NCI-H524 (cell line): ENCODE measurements at places on chromosomes 1 and 21.

- DNase-seq, result no peak
Observed at GRCh38 chr21:45830720-45831366, 150.7 kb upstream of the COL6A1 start.

DNA sequence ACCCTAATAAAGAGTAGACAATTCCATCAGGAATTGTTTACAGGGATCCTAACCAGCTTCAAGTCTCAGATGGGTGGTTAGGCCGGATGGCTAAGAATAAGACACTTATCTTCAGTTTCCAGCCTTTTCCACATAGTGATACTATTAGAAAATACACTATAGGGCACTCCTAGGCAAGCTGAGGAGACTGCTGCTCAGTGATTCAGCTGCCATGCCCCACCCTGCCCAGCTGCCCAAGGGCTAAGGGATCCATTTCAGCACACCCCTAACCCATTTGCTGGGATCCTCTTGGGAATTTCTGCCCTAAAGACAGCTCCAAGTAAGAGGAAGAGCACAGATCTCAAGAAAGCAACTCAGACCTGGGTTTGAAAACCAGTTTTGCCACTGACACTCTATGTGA is 31.9 kb downstream of the PLPP3 start:
- DNase-seq, result no peak

DNA sequence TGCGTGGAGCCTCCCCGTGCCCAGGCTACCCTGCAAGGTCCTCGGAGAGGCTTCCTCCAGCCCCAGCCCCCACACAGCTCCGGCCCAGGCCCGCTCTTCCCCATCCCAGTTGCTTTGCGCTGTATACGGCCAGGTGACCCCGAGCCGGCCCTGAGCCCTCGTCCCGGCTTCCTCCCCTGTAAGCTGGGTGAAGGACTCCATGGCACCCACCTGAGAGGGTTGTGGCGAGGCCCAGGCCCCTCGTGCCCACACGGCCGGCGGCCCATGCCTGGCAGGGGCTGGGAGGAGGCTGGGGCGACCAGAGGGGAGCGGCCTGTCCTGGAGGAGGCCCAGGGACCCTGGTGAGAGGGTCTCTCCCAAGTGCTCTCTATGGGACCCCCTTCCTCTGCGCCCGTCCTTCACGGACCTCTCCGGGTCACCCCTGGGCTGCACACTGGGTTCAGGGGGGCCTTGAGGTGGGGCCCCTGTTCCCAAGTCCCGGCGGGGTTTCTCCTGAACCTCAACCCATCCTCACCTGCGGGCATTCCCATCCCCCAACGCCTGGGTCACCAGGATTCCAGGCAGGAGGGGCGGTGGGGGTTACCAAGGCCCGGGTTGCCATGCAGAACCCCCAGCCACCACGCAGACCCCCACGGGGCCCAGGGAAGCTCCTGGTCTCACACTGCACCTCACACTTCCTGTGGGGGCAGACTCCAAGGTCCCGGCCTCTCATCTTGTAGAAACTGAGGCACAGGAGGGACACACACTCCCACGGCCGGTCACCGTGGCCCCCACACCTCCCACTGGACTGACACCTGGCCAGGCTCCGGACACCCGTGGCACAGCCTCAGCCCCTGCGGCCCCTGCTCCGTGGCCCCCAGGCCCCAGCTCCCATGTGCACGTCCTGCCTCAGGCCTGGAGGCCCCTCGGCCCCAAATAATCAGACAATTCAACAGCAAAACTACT is 25.2 kb downstream of the COL6A1 start:
- no peak for DNase-seq

- DNase-seq, result no peak
Observed at GRCh38 chr1:164841702-164842465, 282.9 kb downstream of the PBX1 start.

DNA sequence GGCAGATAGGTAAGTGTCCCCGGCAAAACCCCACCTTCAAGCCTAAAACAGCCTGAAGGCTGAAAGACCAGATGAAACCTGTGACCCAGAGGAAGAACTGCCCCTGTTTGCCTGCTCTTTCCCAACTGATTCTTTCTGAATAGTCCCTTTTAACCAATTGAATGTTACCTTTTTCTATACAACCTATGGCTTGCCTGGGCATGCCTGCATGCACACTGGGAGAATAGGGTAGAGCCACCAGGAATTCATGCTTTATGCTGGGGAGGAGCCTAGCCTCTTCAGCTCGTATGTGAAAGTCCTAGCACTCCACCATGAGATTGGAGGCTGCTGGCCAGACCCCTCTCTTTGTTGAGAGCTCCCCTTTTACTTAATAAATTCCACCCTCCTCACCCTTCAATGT is 340.0 kb downstream of the PTBP2 start:
- DNase-seq, result no peak

DNA sequence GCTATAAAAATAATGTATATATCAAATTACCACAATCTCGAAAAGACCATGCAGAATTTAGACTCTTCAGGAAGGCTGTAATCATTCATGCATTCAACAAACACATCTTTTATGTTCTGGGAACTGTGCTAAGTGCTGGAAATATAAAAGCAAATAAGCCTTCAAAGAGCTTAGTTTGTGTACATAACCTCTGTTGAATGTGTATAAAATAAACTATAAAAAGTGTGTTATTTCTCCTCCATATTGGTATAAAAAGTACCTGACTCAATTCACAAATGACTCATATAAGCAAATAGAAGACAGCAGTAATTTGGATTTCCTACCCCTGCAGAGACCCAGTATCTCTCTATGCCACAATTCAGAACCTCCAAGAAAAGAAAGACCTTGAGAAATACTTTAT is 36.8 kb downstream of the RAB3GAP2 start:
- no peak for DNase-seq

GRCh38 chr1:38932571-38932970 is 9.1 kb downstream of the RHBDL2 start:
- DNase-seq, result no peak

DNA sequence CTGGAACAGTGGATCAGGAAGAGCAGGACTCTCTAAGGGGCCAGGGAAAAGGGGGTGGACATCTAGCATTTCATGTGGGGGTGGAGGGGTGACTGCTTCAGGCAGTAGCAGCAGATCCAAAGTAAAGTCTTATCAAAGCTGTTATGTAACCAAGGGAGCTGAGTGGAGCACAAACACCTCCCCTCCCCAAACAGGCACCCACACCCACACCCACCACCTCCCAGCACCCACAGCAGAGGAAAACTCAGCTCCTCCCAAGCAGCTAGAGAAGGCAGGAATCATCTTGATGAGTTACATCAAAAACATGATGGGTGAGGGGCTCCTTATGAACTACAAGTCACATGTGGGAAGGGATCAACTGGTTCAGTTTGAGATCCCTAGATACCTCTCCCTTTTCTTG is 6.0 kb downstream of the DLGAP3 start:
- no peak for DNase-seq

DNA sequence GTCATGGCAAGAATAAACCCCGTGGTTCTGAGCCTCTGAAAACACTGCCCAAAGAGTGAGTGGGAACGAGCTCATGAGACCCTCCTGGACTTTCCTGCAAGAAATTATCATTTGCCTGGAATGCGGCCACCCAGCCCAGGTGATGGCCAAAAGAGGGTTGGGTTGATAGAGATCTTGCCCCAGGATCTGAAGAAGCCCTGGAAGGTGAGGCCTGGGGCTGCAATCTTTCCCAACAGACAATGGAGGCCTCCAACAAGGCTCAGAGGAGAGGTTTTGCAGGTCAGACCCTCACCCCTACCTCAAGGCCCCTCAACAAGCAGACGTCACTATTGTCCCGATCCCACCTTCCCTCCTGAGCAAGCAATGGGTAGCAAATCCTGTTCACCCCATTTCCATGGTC is 106.0 kb upstream of the SOD1 start:
- no peak for DNase-seq

DNA sequence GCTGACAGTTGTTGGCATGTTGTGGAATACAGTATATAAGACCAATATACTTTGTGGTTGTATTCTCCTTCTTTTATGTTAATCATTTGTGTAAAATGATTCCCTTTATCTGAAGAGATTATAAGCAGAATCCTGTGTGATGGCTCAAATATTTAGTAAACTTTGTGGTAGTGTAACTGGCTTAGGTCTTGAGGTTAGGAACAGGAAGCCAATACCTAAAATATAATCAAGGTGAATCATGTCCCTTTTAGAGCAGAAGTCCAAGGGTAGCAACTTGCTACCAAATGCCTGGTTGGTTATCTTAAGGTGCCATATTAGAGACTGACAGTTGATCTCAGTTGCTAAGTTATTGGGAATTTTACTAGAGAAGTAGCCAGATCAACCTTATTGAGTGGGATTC is 398.5 kb upstream of the ADAMTS5 start:
- no peak for DNase-seq

- DNase-seq, result no peak
Observed at GRCh38 chr1:201507360-201507675, 395 bp upstream of the CSRP1 start.

- no peak for DNase-seq
Observed at GRCh38 chr1:87706779-87707228, 378.1 kb downstream of the LMO4 start.

GRCh38 chr21:33703750-33704606 is 61.7 kb downstream of the ITSN1 start:
- DNase-seq, result no peak

DNA sequence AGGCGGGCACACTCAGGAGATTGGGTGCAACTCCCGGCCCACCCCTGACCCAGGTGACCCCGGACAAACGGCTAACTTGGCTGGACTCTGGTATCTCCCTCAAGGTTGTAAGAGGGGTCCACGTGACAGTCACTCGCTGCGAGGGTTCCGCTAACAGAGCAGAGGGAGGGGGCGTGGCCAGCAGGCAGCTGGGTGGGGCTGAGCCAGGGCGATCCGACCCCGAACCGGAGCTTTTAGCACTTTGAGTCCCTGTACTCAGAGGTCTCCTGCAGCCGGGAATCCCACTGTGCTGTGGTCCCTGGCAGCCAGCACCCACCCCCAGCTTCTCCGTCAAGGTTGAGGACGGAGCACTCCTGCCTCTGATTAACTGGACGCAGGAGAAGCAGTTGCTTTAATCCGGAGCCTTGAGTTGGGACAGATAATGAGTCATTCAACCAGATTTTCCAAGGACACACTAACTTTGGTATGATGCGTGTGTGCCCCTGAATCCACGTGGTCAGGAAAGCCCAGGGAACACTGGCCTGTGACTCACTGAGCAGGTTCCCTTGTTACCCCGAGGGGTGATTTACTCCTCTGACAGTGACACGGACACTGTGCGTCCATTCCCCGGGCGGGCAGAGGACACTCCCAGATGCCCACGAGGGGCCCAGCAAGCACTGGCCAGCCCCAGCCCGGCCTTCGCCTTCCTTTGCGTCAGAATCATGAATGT is 16.8 kb downstream of the TRPM2 start:
- peak; percentile 52 for DNase-seq

DNA sequence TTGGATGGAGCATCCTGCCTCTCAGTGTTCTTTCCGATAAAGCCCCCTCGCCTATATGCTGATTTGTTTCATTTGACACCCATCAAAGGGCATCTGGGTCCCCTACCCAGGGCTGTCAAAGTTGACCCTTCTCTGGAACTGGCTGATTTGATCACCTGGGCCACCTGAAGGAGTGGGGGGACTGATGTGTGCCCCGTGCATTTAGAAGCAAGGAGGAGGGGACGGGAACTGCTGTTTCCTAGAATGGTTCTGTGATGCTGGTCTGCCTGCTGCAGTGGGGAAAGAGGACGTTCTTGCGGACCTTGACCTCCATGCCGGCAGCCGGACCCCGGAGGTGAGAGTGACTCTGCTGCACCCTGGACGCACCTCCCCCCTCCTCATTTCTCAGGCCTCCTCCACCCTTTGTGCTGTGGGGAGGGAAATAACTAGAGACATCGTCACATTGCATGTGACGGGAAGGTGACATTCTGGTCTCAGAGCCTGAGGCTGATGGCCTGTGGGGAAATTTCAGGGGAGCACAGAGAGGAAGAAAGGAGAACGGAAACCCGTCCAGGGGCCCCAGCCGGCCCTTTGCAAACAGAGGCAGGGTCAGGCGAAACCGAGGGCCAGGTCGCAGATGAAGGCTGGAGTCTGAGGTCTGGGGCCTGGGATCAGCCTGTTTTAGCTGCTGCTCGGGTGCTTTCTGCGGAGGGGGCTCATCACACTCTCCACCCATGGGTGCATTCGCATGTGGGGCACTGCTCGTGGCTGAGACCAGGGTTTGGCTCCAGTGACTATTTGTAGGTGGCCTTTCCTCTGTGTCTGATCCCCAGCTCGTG is 25.7 kb downstream of the CRYAA start:
- DNase-seq, result no peak

GRCh38 chr1:36279110-36279788 is 26.9 kb upstream of the SH3D21 start:
- no peak for DNase-seq

- DNase-seq, result no peak
Observed at GRCh38 chr1:59973719-59974118, 47.1 kb upstream of the CYP2J2 start.

DNA sequence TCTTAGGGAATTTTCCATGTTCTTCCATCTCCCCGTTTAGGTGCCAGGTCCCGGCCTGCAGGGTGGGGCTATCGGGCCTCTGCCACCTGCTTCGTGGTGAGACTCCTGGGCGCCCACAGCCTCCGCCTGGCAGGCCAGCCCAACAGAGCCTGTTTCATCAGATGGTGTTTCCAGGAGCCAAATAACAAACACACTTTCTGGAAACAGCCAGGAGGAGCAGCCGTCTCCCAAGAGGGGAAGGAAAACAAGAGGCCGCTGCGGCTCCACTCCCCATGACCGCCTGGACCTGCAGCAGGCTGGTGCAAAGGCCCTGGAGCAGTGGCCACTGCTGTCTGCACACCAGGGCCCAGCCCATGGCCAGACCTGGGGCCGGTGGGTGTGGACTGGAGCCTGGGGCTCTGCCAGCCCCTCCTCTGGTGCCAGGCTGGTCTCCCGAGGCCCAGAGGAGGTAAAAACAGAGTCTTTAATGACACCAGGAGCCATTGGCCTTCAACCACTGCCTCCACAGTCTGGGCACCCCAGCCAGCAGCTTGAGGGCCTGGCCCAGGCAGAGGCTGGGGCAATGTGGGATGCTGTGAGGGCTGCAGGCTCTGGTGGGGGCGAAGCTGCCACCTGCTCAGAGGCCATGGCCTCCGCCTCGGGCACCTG is 55.0 kb downstream of the SLX9 start:
- no peak for DNase-seq

DNA sequence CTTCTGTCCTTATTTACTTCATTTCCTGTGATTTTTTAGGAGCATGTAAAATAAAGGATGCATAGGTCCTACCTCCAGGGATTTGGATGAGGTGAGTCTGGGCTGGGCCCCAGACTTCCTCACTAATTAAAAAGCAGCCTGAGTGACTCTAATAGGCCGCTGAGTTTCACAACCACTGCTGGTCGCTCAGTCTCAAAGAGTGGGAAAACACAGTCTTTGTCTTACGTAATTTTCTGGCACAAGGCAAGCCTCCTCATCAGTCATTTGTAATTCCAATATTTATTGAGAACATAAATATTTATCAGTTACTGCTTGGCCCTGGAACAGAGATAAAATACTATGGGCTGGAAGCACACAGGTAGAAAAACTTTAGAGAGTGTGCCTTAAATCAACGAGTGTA is 195.4 kb upstream of the RUNX1 start:
- DNase-seq, result no peak
